ENCODE measurements at places on chromosomes 16 and 17.

- DNase-seq = no peak
Observed at GRCh38 chr16:72066747-72067146, 3.7 kb downstream of the HPR start.

GRCh38 chr17:1484676-1485422, 7.6 kb downstream of the MYO1C start:
- no peak for DNase-seq

DNA sequence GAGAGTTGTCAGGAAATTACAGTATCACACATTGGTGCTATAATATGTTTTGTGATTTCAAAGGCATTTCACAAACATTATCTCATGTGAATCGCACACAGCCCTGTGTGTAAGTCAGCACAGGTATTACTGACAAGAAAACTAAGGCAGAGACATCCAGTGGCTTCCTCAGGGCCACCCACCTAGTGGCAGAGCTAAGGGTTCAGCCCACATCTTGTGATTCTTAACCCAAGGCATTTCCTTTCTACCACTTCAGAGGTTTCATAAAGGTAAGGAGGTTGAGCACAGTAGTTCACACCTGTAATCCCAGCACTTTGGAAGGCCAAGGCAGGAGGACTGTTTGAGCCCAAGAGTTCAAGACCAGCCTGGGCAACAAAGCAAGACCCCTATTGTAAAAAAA, 58.2 kb downstream of the STX8 start:
- no peak for DNase-seq

GRCh38 chr16:83915081-83915480, 16.2 kb downstream of the MLYCD start:
- DNase-seq = no peak
